ENCODE measurements at places on chromosomes 5 and 9.

- DNase-seq, result peak; percentile 14
Observed at GRCh38 chr9:111198936-111199335, 131.1 kb downstream of the OR2K2 start.

DNA sequence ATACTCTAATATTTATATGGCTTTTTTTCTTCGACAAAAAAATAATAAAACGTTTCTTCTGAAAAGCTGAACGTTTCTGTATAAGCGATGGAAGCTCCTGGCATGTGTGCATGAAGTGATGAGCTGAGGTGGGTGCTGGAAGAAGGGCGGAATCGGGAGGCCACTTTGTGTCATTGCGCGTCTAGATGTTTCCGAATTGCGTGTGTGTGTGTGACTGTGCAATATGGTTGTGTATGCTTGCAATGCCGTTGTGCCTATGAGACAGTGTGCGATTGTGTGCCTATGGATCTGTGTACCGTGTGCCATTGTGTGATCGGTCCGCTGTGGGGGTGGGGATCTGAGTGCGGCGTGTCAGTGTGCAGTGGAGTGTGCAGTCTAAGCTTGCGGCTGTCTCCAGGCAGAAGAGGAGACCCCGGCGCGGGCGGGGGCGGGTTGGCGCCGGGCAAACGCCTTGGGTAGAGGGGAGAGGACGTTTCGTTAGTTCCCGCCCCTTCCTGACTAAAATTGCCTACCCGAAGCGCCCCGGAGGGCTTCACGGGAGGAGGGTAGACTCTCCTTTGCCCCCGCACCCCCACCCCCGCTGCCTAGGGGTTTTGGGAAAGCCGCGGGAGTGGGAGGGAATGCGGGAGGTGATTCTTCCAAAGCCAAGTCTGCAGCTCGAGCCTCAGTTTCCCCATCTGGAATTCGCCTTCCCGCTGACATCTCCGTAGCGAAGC is 24.2 kb downstream of the PCDHGC5 start:
- DNase-seq, result peak; percentile 33

- DNase-seq, result no peak
Observed at GRCh38 chr9:16693616-16694015, 176.9 kb downstream of the BNC2 start.

DNA sequence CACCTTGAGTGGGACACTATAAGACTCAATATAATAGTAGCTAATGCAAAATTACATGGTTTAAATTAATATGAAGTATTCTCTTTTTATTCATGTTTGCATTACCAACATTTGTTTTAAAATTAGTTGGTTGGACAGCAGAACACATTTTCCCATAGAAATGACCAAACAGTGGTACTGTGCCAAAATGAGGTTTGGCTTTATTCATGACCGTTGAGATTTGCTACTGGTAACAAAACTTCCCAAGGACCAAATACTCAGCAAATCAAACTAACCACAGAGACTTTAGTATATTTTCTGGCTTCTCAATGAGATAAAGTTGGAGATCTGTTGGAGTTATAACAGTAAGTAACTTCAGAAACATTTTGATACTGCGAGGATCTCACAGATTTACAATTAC is 637.8 kb upstream of the MEF2C start:
- DNase-seq, result no peak

GRCh38 chr5:107739661-107740060 is 68.9 kb upstream of the EFNA5 start:
- peak; percentile 4 for DNase-seq

DNA sequence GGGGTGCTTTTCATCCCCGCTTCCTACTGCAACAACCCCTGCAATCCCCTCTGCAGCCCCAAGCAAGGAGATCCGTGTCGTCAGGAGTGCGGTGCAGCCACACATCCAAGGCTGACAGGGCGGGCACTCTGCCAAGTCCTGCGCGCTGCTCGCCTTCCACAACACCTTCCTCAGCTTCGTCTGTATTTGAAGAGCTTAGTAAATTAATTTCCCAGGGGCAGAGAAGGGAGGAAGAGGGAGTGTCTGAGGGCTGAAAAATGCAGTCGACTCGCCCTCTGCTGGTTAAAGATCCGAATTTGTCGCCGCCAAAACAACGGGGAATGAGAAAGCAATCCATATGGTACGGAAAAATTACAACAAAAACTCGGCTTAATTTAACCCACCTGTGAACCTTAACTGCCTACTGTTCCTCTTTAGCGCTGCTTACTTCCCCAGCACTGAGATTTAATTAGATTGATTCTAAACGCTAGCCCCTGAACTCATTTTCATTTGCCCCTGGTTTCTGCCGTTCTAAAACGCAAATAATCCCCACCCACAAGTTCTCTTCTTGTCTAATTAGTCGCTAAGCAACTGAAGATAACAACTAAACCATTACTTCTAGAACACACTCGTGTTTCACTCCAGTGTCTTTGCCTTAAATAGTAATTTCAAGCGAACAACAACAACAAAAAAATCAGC is 10.9 kb upstream of the PCDHB1 start:
- peak; percentile 27 for DNase-seq

- DNase-seq, result peak; percentile 67
Observed at GRCh38 chr9:88817628-88818027, 173.6 kb upstream of the S1PR3 start.

- peak; percentile 83 for DNase-seq
Observed at GRCh38 chr5:134140530-134141201, 26.2 kb downstream of the TCF7 start.
